ENCODE measurements at places on chromosomes 3 and 15. TPM values are rescaled to one million over a fixed set of nuclear protein-coding genes. Genes with fewer than 3 reads are reported as not detected.

The CLEC3B gene
- total RNA-seq, result 71.4 TPM

DNA sequence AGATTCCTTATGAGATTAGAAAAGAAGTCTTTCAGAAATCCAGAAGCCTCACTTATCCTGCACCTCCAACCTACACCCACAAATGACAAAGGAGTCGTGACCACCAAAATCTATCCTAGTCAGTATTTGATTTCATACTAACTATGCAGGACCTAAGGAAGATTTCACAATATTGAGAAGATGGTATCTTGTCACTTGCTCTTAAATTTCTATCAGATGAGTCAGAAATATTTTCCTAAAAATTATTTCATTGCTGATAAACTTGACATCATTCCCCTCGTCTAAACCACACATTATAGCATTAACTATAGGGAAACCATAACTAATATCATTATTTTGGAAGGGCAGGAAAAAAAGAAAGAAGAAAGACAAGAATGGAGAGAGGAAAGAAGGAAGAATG lies 138.0 kb upstream of the THBS1 start:
- DNase-seq, result no peak

The PPM1L gene
- 63.5 TPM for total RNA-seq

DNA sequence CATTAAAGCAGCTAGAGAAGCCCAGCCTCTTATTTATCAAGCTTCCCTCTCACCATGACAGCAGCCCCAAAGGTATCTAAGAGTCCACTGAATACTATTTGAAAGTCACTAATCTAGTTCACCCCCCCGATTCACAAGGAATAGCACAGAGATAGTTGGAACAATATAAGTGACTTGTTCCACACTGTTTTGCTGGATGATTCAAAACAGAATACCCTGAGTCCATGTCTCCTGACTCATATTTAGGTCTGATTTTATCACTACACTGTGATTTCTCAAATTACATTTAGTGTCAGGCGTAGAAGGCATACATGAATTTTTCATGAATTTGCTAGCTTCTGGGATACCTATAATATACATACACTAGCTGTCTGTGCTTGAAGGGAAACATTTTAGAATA lies 18.7 kb upstream of the EOGT start:
- DNase-seq, result no peak

DNA sequence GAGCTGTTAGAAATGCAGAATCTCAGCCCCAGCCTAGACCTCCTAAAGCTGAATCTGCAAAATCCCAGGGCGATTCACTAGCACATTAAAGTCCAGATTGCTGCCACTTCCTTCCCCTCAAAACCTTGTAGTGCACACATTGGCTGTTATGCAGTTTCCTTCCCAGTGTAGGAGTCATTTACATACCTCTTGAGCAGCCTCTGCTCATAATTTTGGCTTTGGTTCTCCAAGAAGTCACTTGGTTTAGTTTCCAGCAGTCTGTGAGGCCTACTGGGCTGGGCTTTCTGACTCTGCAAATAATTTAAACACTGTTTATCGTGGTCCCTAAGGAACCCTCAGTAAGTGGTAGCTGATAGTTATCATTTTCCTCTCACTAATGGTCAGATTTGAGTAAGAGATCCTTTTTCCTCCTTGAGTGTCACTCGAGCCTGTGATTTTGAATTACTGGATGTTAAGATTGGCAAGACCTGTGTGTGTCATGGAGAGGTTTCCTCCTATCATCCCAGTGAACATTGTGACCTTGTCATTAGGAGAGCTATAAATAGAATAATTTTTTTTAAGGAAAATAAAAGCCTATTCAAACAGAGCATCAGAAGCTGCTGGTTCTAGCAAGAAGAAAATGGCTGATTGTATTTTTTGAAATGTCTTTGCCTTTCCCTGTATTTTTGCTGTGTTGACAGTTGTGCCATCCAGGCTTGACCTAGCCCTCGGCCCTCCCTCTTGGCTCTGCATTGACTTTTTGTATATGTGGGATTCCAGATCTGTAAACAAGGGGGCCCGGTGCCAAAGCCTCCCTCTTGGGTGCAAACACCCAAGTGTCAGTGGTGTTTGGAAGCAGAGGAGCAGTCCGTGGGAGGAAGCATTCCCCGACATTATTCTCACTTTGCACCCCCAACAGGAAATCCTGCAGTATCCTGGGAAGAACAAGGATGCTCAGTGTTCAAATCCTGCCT lies 134.8 kb upstream of the ANKRD28 start:
- no peak for DNase-seq

The CACNA2D2 gene
- 1.2 TPM for total RNA-seq

The DIPK2A gene
- 56.1 TPM for total RNA-seq

The CLDN16 gene
- total RNA-seq, result not detected

DNA sequence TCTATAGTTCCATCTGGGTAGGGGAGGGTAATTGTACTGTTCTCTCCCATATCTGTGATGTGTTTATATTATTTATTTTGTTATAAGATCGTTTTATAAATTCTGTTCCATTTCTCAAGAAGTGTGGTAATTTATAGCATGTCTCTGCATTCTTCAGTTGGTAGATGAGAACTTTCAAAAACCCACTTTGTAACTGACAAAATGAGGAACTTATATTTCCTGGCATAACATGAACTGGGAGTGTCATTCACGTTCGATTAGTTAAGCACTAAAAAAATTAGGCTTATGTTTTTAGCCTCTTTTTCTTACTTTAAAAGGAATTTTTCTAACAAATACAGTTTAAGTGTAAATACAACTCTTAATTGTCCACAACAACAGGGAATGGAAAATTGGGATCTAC lies 230.8 kb downstream of the CGGBP1 start:
- DNase-seq, result no peak

DNA sequence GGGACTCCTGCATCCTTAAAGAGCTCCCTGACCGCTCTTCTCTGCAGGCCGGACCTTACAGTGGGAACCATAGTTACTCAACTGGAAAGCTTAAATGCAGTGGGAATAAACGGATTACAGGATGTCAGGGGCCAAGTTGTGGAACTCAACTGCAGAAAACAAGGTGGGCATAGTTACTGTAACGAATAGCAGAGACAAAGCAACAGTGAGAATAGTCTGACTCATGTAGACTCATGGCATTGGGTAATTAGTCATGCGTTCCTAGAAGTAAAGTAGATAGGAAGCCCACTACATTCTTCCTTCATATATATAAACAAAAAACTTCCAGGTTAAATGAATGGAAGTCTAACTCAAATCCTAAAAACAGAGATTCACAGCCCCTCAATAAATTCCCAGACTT lies 95.5 kb upstream of the CHRNA7 start:
- DNase-seq, result no peak

The SEMA3G gene
- 7.1 TPM for total RNA-seq

DNA sequence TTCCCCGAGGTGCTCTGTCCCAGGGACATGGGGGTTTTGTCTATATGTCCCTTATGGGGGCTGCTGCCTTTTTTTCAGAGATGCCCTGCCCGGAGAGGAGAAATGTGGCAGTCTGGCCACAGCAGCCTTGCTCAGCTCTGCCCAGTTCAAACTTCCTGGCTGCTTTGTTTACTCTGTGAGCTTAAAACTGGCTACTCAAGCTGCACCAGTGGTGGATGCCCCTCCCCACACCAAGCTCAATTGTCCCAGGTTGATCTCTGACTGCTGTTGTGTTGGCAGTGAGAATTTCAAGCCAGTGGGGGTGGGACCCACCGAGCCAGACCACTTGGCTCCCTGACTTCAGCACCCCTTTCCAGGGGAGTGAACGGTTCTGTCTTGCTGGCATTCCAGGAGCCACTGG lies 188.9 kb downstream of the STXBP5L start:
- DNase-seq, result no peak

DNA sequence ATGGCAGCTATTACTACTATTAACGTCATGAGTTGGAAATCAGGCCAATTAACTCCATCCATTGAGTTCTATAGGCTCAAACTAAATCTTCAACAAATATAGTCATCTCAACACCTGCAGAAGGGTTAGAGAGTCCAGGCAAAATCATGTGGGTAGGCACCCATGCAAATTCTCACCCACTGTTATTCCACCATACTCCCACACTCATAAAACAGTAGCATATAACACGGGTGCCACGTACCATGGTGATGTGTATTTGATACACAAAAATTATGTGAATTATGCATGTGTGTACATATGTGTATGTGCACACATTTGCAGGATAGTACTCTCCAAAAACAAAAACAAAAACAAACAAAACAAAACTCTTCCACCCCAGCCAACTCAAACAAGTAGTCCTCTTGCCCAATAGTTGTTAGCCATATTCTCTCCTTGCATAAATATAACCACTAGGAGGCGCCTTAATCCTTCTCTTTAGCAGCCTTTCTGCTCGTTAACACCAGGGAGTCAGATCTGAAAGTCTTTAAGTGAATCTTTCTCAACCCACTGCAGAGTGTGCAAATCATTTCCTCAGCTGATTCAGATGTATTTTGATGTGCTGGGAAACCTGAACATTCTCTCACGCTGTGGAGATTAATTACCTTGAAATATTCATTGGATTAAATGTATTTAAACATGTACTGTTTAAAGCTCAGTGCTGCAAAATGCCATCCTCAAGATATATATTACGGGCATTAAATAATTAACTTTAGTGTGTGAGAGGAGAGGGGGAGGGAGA lies 38.0 kb upstream of the COPB2 start:
- DNase-seq, result no peak

GRCh38 chr3:108219336-108219735 lies 2.9 kb downstream of the IFT57 start:
- no peak for DNase-seq

DNA sequence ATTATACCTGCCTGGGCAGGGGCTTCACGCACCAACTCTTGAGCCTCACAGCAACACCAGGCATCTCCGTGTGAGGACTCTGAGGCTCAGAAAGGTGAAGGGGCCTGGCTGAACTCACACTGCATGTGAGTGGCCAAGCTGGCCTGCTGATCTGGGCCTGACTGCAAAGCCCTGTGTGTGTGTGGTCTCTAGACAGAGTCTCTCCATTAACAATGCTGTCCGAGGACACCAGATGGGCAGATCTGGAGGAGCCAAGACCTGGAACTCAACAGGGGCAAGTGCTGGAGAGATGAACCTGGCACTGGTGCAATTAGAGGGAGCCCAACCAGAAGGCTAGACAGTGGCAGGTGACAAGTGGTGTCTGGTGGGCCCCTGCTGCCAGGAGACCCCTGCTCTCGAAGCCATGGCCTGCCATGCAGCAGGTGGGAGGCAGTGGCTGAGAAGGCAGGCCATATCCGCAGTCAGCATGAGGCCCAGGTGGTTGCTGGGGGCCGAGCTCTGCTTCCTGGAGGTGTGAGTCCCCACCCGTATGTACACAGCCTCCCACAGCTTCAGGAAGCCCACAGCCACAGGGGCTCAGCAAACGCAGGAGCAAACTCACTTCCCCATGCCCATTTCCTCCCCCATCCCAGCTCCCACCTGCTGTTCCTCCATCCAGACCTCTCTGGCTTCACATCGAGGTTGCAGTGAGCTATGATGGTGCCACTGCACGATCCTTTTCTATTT lies 39.0 kb downstream of the CYP11A1 start:
- no peak for DNase-seq
